NCI-H1105 treated with DMSO at 0.1 percent for 48 hours (cell line): ENCODE measurements at places on chromosomes 11 and 22.

- DNase-seq: no peak
These were observed 67.5 kb downstream of the ARFGAP2 start for GRCh38 chr11:47109051-47109726.

- DNase-seq: no peak
These were observed 5.2 kb upstream of the PLET1 start for GRCh38 chr11:112265659-112266409.

DNA sequence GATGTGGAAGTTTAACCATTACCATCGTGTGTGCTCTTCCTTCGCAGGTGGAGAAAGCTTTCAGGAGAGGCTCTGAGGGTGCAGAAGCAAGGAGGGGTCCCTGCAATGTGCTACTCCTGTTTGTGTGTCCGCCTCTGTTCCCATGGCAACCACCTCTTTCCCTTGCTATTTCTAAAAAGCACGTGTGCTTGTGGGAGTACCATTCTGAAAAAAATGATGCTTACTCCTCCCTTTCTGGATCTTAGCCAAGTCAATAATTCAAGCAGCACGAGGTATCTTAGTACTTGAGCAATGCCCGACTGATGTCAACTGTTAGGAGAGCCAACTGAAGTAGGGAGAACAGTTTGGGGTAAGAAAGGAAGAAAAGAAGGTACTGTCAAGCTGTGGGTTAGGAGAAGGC, 628.7 kb downstream of the NTM start:
- peak; percentile 96 for DNase-seq

GRCh38 chr11:96279018-96279895, 63.7 kb downstream of the MAML2 start:
- DNase-seq: no peak

DNA sequence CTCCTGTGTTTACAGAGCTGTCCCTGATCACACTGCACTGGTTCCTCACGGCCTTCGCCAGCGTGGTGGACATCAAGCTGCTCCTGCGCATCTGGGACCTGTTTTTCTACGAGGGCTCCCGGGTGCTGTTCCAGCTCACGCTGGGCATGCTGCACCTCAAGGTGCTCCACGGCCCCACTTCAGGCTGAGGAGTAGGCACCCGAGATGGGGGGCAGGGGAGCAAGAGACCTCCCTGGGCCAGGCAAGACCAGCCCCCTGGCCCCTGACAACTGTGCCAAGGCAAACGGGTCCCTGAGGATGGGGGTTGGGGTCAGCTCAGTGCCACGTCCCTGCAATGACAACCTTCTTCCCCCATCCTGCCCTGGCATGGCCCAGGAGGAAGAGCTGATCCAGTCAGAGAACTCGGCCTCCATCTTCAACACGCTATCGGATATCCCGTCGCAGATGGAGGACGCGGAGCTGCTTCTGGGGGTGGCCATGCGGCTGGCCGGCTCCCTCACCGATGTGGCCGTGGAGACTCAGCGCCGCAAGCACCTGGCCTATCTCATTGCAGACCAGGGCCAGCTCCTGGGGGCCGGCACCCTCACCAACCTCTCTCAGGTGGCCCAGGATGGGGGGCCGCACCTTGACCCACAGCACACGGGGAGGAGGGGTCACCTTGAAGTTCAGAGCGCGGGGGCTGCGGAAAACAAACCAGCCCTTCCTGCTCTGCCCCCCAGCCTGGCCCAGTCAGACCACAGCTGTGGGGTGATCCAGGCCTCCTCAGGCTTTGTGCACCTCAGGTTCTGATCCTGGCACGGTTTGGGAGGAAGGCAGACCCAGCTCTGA, 35.9 kb downstream of the SGSM3 start:
- no peak for DNase-seq

DNA sequence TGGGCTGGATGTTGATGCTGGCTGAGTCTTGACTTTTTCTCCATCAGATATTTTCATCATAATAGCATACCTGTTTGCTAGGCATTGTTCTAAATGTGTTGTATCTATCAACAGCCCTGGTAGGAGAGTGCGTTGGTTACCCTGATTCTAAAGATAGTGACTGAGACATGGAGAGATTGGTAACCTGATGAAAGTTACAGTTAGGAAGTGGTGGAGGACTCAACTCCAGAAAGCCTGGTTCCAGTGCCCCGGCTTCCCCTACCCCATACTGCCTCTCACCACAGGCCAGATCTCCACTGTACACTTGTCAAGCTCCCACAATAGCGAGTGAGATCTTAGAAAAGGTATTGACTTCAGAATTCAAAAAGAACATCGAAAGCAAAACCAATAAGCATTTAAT, 22.8 kb upstream of the RELT start:
- DNase-seq: no peak

DNA sequence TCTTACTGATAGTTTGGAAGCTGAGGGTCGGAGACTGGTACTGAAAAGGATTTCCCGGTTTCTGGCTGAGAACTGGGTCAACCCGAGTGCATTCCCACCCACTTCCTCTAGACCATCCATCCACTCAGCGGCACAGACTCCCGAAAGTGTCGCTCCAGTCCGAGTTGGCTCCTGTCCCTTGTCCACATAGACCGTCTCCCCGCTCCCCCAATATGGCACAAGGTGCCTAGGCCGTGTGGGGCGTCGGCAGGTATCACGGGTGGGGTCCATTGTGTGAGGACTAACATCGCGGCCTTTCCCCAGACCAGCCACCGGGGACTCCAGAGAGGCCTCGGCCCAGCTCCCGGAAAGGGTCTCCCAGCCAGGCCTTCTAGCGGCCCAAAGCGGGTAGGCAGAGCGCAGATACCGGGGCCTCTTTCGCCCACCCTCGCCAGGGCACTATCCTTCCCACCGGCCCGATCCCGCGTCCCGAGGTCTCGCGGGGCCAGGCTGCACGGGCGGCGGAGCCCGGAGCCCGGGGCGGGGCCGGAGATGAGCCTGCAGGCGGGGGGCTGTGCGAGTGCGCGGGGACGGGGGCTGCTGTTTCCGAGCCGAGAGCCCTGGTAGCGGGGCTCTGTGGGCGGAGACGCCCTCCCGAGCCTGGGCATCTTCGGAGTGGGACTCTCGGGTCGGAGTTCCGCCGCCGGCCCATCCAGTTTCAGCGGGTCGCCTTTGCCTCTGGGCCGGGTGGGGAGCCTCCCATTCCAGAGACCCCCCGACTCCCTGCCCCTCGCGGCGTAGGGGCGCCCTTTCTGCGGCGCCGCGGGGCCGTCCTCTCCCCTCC, 21.1 kb downstream of the SERPINH1 start:
- DNase-seq: peak; percentile 72

GRCh38 chr11:65182258-65183170, 786 bp downstream of the CAPN1 start:
- DNase-seq: peak; percentile 40

DNA sequence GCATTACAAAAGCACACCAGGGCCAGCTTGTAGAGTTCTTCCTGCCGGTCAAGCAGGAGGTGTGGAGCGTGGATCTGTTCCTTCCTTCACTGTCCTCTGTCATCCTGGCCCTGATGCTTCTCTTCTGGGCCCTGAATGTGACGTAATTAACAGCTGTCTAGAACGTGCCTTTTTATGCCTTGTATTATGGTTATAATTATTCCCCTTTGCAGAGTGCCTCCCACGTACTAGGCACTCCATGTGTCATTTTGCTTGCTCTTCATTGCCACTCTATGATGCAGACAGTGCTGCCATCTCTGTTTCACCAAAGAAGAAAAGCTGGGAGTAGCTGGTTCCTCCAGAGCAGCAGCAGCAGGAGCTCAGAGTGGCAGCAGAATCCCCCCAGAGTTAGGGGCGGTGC, 132.1 kb upstream of the TTC12 start:
- DNase-seq: no peak

DNA sequence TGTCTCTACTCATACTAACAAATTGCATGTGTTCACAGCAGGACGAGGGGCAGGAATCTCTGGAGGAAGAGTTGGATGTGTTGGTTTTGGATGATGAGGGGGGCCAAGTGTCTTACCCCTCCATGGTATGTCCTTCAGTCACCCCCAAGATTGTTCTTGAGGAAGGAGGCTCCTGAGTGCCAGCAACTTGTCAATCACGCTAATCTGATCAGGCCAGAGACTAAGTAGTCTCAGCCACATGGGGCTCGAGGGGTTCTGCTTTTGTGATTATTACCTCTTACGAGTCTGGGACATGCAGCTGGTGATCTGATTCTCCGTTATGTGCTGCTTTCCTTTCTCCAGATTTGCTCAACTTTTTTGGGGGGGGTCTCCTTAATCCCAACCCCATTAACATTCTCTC, 54.3 kb downstream of the CTNND1 start:
- DNase-seq: no peak

- DNase-seq: no peak
These were observed 8.1 kb downstream of the GRAMD1B start for GRCh38 chr11:123438131-123438627.

- DNase-seq: no peak
These were observed 1.7 kb upstream of the IL10RA start for GRCh38 chr11:117984476-117984875.

GRCh38 chr11:250740-251299, 14.0 kb downstream of the PSMD13 start:
- DNase-seq: no peak

- DNase-seq: no peak
These were observed 72.8 kb upstream of the CSNK2A3 start for GRCh38 chr11:11425806-11426205.

DNA sequence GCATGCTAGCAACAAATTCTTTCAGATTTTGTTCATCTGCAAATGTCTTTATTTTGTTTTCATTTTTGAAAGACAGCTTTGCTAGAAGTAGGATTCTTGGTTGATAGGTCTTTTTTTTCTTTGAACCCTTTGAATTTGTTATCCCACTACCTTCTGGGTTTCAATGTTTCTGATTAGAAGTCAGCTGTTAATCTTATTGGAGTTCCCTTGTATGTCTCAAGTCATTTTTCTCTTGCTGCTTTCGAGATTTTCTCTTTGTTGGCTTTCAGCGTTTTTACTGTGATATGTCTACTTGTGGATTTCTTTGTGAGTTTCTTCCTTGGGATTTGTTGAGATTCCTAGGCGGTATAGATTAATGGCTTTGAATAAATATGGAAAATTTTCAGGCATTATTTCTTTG, 27.2 kb upstream of the MS4A8 start:
- DNase-seq: no peak

GRCh38 chr22:50305923-50306566, 1.4 kb downstream of the PLXNB2 start:
- peak; percentile 86 for DNase-seq

DNA sequence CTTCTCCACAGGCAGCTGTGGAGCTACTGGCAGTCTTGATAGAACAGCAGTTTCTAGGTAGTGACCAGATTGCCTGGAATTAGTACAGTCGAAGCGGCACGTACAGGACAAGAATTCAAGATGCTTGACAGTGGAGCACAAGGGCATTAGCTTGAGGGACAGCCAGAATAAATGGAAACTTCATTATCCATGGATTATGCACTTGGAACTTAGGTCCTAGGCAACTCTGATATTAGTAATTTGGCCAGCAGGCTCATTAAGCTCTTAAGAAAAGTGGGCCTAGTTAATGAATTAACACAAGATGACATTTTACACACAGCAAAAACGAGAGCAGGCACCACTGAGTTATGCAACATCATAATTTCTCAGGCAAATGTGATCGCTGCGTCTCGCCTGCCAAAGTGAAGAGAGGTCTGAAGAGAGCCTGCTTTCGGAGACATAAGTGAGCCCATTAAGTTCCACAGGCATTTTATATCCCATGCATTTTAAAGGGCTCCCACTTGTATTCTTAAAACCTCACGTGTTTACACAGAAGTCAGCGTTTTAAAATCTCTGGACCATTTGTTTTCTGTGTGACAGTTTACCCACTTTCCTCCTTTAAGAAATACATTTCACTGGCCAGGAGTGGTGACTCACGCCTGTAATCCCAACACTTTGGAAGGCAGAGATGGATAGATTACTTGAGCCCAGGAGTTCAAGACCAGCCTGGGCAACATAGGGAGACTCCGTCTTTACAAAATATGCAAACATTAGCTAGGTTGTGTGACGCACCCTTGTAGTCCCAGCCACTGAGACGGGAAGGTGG, 66.2 kb downstream of the COMMD9 start:
- DNase-seq: peak; percentile 42

DNA sequence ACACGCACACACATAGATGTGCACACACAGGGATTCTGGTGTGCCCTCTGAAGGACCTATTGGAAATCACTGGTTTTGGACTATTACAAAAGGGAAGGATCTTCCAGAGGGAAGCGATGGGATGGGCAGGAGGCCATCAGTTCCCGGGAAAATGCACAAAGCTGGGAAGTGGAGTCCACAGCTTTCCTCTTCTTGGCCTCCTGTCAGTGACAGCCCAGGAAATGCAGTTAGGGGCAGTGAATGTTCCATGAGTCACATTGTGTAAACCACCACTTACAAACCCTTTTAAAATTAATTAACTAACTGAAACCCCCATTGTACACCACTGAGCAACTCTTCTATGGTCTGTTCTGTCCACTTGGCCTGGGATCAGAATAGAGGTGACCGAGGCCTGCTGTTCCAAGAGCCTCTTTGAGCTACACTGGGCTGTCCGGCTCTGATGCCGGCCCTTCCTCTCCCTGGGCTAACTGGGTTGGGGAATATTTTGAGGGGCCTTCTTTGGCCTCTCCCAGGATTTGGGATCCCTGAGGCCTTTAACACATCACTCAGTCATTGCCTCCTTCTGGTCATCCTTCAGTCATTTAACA, 137.7 kb downstream of the FEZ1 start:
- no peak for DNase-seq

GRCh38 chr22:37120569-37121340, 11.2 kb upstream of the TMPRSS6 start:
- no peak for DNase-seq

DNA sequence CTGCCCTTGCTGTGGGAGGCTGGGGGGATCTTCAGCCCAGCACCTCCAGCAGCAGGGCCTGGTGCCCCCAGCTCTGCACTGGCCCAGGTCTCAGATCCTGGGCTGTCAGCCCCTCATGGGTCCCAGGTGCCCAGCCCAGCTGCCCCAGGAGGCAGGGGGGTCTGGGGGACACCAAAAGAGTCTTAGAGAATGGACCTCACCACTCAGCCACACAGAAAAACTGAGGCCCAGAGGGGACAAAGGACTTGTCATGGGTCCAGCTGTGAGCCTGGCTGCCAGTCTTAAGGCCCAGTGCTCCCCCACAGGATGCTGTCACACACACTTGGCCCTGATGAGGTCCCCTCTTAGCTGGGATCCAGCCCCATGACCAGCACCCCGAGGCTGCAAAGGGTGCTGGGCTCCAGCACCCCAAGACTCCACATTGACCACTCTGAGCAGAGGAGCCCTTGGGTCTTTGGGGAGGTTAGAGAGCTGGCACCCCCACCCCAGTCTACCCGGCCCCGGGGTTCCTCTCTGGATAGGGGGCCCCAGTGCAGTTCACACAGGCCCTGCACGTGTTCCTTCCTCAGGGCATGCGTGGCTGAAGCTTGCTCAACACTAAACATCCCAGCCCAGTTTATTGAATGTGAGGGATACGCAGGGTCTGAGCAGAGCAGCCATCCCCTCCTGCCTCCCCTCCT, 54.4 kb downstream of the IGLL5 start:
- no peak for DNase-seq

DNA sequence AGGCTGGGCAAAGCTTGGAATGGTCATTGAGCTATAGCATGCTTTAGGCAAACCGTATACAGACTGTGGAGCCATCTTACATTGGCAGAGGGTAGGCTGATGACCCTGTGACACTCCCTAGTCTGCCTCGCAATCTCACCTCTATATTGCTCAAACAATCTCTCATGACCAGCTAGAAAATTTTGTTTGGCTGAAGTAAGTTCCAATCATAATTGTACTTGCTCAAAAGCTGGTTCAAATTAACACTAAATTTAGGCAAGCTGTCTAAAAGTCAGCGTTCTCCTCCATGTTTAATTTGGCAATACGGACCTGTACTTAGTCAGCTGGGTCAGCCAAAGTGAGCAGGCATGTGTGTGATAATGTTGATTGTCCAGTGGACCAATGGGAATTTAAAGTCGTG, 133.0 kb downstream of the SWAP70 start:
- no peak for DNase-seq

- DNase-seq: no peak
These were observed 14.9 kb downstream of the PPM1F start for GRCh38 chr22:21937821-21938070.
